ENCODE measurements at places on chromosomes 1 and 21.

DNA sequence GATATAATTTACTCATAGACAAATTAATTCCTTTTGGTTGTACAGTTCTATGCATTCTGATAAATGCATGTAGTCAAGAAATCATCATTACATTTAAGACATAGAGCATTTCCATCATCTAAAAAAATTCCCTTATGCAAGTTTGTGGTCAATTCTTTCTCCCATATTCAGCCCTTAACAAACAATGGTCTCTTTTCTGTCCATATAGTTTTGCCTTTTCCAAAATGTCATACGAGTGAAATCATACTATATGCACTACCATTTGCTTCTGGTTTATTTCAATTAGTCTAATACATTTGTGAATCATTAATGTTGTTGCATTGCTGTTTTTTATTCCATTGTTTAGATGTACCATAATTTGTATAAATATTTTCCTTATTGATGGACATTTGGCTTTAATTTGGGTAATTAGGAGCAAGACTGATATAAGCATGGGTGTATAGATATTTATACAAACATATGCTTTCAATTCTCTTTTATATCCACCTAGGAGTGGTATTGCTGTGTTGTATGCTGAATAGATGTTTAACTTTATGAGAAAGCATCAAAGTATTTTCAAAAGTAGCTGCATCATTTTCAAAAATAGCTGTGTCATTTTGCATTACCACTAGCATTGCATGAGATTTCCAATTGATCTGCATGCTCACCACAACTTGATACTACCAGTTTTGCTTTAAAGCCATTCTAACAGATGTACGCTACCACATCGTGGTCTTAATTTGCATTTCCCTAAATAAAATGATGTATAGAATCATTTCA is 397.0 kb upstream of the ADAMTS5 start:
- no peak for DNase-seq

GRCh38 chr1:184576822-184577221 is 177.8 kb downstream of the EDEM3 start:
- DNase-seq, result no peak

GRCh38 chr1:3415260-3416090 is 39.0 kb upstream of the ARHGEF16 start:
- no peak for DNase-seq

- no peak for DNase-seq
Measured at GRCh38 chr1:3553940-3554223, 57.4 kb downstream of the MEGF6 start.

DNA sequence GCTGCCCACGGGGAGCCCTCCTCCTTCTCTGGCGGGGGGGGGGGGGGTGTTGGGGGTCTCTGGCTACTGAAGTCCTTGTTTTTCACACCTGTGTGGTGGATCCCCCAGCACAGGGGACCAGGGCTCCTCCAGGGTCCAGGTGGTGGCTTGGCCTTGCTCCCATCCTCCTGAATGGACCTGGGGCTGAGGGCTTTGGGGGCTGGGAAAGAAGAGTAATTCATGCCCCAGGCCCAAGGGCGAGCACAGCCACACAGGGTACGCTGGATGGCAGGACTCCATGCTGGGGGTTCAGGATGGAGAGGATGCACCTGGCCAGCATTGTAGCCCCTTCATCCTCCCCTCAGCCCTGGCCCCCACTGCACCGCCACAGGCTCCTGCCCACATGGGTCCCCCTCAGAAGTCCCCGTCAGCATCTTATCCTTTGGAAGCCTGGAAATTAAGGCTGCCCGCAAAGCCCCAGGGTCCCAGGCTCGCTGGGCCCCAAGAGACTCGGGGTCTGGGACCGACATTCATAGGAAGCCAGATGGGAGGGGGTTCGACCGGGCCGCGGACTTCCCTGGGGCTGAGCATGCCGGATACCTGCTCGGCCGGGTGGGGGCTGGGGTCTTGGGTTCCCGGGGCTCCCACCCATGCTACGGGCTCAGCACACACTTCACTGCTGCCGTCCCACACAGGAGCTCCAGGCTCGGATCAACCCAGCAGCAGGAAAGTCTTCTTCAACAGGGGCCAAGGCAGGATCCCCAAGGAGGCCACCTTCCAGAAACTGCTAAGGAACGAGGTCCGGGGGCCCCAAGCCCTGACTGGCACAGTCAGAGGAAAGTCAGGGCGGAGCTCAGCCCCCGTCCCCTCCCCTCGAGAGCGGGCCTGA is 49.0 kb upstream of the ACTRT2 start:
- DNase-seq, result no peak

- no peak for DNase-seq
Measured at GRCh38 chr1:98920441-98921110, 84.1 kb downstream of the PLPPR5 start.

DNA sequence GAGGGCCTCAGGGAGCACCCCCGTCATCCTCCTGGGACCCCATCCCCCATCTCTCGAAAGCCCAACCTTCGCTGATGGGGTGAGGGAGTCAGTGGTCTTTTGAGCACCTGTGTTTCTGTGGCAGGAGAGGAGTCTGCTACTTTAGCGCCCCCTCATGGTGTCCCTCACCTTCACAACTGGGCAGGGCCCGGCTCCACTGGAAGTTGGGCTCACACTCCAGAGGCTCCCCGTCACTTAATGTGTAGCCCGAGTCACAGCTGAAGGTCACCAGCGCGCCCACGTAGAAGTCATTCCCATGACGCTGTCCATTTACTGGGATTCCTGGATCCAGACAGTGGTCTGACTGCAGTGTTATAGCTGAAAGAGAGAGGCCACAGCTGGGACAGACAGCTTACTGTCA is 139.5 kb upstream of the HMGB4 start:
- DNase-seq, result no peak

- no peak for DNase-seq
Measured at GRCh38 chr1:77498918-77499317, 183.5 kb downstream of the ZZZ3 start.

DNA sequence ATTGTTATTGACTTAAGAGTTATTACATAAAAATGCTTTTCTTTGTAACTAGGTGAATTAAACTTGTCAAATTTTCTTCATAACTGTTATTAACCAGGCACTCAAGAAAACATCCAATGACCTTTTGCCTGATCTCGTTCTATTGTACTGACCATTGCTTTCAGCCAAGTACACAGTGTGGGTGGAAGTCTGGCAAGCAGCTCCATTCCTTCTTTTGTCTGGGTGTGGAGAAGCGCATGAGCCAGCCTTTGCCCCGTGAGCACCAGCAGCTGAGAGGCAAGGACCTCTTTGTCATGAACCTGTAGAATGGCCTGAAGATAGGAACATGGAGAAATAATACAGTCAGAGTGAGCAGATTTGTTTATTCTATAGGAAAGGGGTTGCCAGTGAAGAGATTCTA is 57.5 kb downstream of the IARS2 start:
- no peak for DNase-seq

DNA sequence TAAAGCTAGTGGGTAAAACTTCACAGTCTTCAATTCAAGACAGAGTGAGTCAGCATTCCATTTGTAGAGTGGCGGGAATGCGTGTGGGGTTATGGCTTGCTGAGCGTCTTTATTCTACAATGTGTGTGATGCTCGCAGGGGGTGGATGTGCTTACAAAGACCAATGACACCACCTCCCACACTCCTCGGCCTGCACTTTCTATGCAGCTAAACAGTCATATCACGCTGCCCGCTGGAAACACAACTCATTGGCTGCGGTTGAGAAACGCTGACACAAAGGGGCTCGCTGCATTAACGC is 298.5 kb downstream of the PCP4 start:
- no peak for DNase-seq

DNA sequence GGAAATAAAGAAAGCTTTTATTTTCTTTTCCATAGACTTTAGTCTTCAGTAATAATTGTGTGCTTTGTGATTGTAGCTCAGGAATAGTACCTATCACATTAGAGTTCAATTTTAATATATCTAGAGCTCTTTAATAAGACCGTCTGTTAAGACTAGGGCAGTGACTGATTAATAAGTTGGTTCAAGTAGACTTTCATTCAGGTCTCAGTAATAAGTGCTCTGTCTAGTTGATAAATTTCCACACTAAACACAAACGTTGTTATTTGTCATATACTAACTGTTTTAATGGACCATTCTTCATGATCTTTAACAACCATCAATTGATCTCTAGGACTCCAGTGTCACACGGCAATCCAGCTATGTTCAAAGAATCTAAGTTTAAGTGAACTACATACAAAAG is 474.5 kb upstream of the ADGRL2 start:
- no peak for DNase-seq

- DNase-seq, result no peak
Measured at GRCh38 chr1:27445177-27445936, 44.6 kb downstream of the WASF2 start.

DNA sequence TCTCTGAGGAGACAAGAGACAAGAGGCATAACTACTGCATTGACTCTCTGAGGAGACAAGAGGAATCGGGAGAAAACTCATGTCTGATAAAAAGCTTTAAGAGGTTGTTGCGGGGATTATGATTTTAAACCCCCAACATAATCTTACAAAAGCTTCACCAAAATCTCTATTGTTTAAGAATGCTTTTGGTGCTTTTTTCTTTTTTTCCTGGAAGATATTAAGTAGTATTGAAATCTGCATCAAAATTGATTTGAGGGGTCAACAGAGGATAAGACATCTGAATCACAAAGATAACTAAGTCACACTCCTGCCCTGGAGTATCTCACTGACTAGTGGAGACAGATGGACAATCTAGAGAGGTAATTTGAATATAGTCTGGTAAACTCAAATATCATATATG is 115.6 kb upstream of the MROH9 start:
- no peak for DNase-seq

DNA sequence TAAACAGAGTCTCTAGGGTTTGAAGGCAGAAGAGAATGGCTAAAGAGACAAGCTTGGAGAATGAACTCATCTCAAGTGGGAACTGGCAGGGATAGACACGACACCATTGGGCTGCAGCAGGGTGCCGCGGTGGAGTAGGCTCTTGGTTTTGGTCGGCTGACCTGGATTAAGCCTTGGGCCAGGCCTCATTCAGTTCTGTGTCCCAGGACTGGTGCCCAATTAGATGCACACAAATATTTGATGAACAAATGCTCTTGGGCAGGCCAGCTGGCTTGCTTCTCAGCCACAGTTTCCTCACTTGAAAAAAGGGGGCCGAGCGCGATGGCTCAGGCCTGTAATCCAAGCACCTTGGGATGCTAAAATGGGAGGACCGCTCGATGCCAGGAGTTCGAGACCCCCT is 53.4 kb upstream of the CITED4 start:
- DNase-seq, result no peak

DNA sequence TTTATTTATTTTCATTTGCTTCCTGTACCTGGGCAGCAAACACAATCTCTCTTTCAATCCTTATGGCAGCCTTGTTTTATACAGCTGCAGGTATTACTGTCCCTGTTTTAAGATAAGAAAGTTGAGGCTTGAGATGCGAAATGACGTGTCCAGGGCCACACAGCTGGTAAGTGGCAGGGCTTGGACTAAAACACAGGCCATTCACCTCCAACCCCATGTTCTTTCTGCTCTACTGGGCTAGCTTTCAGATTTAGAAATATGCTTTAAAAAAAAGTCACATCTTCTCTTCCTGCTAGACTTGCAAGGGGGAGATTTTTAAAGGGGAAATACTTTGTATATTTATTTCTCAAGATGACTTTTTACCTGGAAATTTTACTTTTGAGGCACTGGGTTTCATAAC is 62.8 kb downstream of the CNST start:
- no peak for DNase-seq

DNA sequence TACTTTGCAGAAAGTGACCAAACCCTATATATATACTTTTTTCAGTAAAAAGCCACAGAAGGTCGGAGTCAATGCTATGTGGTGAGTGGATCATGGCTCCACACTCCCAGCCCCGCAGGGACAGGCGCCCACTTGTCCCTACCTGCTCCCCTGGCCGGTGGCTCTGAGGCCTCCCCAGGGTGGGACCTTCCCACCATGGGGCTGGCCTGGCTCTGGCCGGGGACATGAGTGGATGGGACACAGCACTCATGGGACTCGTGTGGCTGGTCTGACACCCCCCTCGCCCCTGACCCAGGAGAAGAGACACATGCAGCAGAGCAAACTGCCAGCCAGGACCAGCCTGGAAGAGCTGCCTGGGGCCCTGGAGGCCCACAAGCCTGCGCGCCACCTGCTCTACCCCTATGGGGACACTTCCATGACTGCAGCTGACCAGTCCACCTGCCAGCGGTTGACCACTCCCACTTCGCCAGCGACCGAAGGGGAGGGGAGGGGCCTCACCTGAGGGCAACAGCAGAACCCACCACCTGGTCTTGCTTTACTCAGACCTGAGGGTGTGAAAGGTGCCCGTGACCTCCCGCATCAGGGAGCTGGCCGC is 2.2 kb downstream of the SPATC1L start:
- no peak for DNase-seq

- no peak for DNase-seq
Measured at GRCh38 chr1:228884196-228884595, 148.9 kb downstream of the RHOU start.

GRCh38 chr1:201062511-201063091 is 39.1 kb upstream of the KIF21B start:
- no peak for DNase-seq

DNA sequence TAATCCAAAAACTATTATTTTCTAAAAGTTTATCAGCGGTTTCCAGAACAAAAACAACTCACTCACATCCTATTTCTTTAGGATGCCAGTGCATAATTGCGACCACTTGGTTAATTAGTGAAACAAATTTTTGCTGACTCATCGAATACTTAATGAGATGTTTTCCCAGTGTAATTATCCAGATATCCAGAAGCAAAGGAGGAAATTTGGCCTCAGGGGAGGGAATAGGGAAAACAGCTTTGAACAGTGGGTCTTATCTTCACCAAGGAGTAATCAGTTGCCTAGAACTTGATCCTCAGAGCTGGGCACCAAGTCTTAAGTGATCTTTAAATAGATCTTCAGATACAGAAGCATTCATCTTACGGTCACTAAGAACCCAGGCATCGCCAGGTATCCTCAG is 24.3 kb downstream of the STYXL2 start:
- DNase-seq, result no peak

DNA sequence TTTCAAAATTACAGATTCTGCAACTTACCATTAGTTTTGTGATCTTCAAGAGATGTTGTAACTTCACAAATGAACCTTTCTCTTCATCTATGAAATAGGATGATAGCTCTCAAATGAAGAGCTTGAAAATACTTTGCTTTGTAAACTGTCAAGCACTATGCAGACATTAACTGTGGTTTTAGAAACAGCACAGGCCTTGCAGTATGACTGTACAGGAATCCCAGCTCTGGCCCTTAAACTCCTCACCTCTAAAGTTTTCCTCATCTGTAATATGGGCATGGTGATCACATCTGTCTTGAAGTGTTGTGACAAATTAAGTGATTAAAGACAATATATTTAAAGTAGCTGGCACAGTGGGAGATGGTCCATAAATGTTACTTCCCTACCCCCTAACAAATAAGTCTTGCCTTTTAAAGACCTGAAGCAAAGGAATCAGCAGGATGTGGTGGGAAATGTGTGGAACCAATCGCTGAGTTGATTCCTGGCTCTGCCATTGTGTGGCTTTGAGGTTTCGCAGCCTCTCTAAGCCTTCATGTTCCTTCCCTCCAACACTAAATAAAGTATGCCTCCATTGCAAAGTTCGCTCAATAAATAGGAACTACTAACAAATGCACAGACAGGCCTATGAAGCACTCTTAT is 5.5 kb upstream of the PTP4A2 start:
- DNase-seq, result no peak
